ENCODE measurements at places on chromosomes 12 and 14.

GRCh38 chr12:4392223-4392742, 12.8 kb upstream of the FGF23 start:
- DNase-seq = no peak

DNA sequence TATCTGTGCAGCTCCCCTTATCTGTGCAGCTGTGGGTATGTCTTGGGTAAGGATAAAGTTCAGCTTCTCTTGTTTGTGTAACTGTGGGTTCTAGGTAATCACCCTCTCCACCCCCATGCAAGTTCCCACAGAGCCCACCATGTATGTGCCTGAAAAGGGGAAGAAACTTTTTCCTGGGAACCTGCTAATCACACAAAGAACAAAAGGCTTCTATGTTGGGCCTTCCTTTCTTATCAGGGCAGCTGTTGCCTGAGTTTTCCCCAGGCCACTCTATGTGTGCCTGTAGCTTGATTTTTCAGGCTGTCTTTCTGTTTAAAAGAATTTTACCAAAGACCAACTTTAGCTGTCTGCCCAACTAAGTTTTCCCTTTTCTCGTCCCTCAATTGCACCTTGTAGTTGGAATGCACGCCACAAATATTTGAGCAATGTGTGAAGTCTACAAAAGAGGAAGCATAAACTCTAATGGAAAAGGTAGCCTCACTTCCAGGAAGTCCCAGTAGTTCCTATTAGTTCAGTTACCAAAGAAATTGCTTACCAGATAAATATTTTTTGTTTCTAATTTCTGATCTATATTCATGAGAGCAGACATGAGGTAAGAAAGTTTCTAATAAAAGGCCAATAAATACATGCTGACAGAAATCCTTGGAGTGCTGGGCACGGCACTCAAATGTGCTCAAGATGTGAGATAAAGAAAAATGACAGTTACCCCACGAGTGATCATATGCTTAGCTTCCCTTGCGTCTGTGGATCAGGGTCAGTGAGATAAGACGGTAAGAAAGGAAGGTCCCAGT, 2.7 kb upstream of the GALC start:
- no peak for DNase-seq

- no peak for DNase-seq
Measured at GRCh38 chr14:51621654-51622053, 30.1 kb upstream of the FRMD6 start.

DNA sequence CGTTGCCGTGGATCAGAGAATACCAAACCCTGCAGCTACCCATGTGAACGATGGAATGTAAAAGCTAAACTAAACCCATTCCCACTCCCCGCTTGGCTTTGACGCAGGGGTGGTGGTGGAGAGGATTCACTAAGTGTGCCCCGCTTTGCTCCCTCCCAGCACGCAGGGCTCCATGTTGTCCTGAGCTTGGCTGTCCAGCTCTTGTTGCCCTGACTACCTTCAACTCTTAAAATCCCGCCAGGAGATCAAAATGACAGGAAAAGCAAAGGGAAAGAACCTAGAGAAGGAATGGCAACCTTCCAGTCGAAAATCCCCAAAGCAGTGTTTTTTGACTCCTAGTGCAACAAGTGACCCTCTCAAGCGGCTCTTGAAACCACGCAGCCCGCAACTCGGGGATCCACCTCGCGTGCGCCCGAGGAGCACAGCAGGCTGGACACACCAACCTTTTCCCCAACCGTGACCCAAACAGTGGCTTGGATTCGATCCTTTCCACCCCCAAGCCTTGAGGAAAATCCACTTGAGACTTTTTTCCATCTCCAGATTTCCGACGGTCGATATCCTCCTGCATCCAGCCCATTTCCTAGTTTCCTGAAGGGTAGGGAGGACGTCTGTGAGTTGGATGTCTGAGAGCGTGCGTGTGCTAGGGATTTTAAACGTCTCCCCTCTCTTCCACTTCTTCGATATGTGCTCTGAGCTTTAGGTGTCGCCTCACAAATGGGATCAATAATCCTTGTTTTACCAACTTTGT, 1.4 kb downstream of the SYT10 start:
- DNase-seq = no peak

DNA sequence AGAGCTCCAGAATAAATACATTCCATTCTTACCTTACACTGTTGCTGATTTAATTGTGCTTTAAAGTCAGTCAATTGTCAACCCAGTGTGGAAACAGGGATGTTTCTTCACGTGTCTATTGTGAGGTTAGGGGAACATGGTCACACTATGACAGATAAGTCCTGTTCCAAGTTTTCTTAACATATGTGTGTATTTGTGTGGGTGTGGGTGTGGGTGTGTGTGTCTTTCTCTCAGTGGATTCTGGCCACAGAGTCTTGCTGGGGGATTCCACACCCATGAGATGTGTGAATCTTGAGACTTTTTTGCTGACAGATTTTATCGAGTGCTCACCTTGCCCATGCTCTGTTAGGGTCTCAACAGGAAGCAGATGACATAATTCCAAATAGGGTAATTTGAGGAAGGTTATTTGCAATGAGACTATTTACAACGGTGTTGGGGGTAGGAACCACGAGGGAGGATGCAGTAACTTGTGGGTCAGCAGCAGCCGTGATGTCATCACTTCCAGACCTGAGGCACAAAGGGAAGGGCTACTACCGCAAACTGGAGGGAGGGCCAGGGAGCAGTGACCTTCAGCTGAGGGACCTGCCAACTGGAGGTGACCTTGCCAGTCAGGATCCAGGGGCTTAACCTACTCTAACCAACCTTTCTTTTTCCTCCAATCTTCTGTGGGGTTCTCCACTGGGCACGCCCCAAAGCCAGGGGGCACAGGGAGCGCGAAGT, 1.9 kb upstream of the VRK1 start:
- no peak for DNase-seq

DNA sequence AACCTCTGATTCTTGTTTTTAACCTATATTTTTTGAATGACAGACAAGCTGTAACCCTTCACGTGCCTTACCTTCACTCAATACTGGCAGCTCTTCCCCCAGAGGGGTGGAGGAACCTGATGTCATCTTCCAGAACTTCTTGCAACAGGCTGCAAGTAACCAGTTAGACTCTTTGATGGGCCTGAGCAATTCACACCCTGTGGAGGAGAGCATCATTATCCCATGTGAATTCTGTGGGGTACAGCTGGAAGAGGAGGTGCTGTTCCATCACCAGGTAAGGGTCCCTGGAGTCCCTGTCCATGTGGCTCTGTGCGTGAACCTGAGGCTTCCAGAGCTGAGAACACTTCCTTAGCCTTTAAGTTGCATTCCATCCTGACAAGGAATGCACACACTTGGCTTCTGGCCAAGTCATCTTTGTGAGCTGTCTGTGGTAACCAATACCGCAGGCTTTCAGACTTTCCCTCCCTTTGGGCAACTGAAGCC, 22.7 kb downstream of the TRAFD1 start:
- no peak for DNase-seq

DNA sequence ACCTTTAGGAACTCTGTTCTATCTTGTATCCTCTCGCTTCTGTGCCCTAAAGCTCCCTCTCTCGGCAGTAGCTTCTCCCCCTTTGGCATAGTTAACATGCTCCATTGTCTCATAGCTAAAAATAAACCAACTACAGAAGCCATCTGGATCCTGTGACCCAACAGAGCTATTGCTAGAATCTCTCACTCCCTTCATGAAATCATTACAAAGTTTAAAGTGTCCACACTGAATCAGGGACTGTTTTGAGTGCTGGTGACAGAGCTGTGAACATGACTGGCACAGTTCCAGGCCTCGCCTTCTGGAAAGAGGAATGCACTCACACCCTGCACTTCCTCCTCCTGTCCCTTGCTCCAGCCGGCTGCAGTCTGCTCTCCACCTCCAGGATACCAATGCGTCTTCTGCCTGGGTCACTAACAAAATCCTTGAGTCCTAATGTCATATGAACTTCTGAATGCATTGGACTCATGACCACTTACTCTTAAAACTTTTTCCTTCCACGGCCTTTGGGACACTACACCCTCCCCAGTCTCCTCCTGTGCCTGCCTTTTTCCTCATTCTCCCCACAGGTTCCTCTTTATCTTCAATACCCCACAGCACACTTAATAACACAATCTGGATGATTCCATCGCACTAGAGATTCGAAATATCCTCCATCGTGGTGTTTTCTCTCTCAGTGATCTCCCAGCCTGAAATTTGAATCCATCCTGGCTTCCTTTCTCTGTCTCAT, 13.2 kb downstream of the PLBD1 start:
- DNase-seq = no peak

DNA sequence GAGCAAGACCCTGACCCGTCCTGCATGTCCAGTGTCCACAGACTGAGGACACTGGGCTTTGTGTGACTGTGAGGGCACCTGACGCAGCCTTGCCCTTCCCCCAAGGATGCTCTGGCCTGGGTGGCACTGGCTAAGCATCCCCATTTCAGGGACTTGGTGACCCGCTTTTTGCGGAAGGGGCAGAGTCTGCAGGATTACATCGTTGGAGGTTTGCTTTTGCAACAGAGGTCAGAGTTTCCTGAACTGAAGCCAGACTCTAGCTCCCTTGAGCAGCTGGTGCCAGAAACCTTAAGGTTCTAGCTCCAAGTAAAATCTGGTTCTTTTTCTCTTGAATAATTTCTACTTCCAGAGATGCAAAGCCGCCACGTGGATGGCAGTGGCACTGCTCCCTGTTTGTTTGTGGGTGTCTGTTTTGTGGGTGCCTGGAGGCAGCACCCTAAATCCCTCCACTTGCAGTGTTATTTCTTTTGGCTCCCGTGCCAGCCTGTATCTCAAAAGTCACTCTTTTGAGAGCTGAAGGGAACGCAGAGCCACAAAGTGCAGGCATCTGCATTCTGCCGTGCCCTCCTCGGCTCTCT, 184.7 kb downstream of the TSPAN9 start:
- DNase-seq = no peak

GRCh38 chr14:75978249-75978731, 3.5 kb downstream of the TGFB3 start:
- no peak for DNase-seq

DNA sequence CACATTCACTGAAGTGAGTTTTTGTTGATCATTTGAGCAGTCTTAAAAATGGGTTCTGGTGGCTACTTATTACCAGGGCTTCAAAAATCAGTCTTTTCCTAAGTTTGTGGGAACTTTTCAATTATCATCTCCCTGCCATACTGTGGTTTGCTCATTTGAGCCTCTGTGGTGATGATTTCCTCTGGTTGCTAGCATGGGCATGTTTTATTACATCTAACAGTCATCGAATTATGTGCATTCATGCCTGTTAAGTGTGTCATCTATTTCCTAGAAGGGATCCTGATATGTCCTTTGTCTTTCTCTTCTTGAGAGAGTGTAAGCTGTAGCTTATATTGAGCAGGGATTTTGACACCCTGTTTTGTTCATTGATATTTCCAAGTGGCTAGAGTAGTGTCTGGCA, 116.8 kb downstream of the WIF1 start:
- DNase-seq = no peak

- no peak for DNase-seq
Measured at GRCh38 chr12:53739214-53740129, 12.2 kb upstream of the CALCOCO1 start.

GRCh38 chr12:110689281-110690126, 589 bp upstream of the HVCN1 start:
- no peak for DNase-seq

GRCh38 chr14:77119851-77120250, 21.7 kb downstream of the ZDHHC22 start:
- DNase-seq = no peak

DNA sequence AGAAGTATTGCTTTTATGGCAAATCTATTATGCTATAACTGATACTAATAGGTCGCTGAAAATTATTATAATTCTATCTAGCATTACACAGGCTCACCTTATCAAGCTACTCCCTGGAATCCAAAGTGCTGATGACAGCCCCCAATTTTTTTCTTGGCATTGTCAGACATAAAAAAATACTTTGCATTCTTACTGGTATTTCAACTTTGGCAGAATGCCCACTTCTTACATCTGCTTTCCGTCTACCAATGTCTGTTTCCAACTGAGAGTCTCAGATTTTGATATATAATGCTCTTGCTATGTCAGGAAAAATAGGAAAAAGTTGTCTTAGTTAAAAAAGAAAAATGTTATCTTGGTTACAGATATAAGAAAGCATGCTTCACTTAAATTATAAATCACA, 615.4 kb downstream of the C12orf50 start:
- DNase-seq = no peak

- DNase-seq = no peak
Measured at GRCh38 chr12:12946686-12947355, 5.1 kb downstream of the GPRC5D start.

DNA sequence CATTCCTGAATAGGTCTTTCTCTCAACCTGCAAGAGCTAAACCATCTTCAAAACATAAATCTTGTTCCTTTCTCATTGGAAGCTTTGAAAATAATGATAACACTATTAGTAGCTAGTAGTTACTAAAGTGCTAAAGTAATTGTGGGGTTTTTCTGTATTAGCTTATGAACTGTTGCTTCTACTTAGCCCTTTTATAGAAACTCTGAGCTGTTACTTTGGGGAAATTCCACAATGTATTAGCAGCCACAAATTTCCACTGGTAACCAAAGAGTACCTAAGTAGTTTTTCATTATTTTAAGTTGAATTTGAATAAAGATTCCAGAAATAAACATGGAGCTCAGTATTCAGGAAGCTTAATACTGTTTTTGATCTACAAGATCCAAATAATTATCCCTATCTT, 6.4 kb upstream of the MAPK1IP1L start:
- DNase-seq = no peak

- DNase-seq = no peak
Measured at GRCh38 chr12:57299514-57300016, 48.6 kb upstream of the STAC3 start.

GRCh38 chr12:84911271-84912197, 1.1 kb downstream of the SLC6A15 start:
- no peak for DNase-seq

GRCh38 chr14:56592746-56593544, 13.3 kb downstream of the TMEM260 start:
- no peak for DNase-seq

- no peak for DNase-seq
Measured at GRCh38 chr14:90624227-90624626, 192.0 kb downstream of the TTC7B start.

GRCh38 chr12:115078990-115079389, 395.0 kb upstream of the TBX3 start:
- DNase-seq = no peak

GRCh38 chr12:68358532-68359485, 26.6 kb upstream of the MDM1 start:
- no peak for DNase-seq

DNA sequence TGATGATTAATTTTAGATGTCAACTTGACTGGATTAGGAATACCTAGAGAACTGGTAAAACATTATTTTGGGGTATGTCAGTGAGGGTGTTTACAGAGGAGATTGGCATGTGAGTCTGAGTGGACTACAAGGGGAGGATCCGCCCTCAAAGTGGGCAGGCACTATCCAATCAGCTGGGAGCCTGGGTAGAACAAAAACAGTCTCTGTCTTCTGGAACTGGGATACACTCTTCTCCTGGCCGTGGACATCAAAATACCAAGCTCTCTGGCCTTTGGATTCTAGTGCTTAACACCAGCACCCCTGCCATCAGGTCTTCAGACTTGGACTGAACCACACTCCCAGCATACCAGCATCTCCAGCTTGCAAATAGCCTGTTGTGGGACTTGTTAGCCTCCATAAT, 4.4 kb upstream of the SCAF11 start:
- no peak for DNase-seq
